ENCODE measurements at places on chromosomes 5 and 9.

GRCh38 chr9:121926351-121926801 lies 166.7 kb downstream of the TTLL11 start:
- no peak for DNase-seq

- peak; percentile 27 for DNase-seq
Measured at GRCh38 chr5:159732220-159732619, 184.1 kb upstream of the ADRA1B start.

GRCh38 chr5:491856-492155 lies 32.4 kb downstream of the SLC9A3 start:
- no peak for DNase-seq

- no peak for DNase-seq
Measured at GRCh38 chr5:143187495-143187894, 216.0 kb downstream of the NR3C1 start.

DNA sequence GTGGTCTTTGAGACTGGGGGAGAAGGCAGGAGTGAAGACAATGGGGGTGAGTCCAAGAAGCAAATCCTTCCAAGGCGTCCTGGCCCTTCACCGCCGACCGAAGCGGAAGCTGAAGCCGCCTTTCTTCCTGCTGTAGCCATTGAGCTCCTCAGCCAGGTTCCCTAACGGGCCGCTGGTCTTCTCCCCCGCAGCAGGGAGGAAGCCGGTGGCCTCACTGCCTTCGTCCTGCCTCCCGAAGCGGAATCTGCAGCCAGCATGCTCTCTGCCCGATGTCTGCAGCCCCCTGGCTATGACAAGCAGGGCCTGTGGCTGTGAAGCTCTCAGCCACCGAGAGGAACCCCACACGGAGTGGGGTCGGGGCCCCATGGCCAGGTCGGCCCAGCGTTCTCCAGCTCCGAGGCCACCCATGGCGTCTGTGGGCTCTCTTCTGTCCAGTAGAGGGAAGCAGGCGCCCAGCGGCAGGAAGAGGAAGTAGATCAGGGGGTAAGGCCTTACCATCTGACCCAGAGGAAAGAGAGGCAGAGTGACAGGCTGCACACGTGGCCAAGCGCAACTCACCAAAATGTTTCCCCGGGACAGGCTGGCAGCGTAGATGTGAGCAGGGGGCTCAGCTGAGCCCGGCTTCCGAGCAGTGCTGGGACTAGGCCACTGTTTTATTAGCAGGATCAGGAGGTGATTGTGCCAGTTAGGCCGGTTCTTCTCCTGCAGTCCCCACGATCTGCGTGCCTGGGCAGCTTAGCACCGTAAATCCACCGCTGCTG lies 3.1 kb downstream of the QRFP start:
- no peak for DNase-seq

DNA sequence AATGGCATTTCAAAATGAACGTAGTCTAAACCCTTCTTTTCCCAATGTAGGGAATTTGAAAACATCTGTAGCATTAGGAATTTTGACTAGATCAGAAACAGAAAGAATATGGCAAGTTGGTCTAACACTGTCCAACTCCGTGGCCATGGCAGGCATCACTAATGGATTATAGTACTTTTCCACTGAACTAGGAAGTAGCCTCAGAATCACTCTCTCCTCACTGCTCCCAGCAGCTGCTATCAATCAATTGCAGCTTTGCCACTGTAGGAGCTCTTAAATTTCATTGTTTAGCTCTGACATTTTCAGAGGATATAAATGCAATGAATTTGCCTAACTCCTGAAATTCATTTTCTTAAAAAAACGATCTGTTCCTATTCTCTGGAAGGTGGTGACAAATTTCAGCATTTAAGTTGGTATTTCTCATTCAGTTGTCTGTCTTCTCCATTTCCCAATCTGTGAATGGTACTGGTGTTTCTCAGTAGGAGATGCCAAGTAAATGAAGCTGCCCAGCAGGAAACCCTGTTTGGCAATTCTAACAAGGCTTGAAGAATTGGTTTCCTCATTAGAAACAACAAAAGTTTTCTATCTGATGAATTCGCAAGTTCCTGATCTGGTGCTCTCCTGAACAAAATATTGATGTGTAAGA lies 64.7 kb downstream of the TLR4 start:
- DNase-seq, result peak; percentile 38

- DNase-seq, result no peak
Measured at GRCh38 chr9:30065888-30066287, 2318.6 kb upstream of the ACO1 start.

- no peak for DNase-seq
Measured at GRCh38 chr9:30035761-30036160, 2348.7 kb upstream of the ACO1 start.

DNA sequence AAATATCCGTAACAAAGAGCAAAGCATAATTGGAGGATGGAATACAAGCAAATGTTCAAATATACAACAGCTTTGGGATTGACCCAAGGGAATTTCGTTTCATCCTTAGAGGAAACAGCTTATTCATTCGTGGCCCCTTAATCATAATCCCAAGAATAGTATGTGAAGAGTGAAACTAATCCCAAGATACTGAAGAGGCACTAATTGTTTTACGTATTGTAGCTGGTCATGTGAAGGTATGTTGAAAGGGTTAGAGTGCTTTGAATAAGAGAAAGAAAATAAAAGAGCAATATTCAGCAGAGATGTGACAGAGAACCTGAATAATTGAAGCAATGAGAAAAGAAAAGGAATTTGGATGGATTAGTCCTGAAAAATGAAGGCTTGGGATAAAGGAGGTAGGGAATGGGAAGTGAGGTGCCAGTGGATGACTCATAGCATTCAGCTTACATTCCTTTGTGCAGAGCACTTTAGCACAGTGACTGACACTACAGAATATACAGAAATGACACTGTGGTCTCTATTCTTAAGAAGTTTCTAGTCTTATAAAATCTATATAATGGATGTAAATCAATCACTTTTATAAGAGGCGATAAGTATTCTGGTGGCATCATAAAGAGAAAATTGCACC lies 221.9 kb downstream of the TLR4 start:
- DNase-seq, result no peak

- no peak for DNase-seq
Measured at GRCh38 chr5:169561893-169562292, 21.7 kb upstream of the SPDL1 start.

GRCh38 chr9:34553511-34554021 lies 30.8 kb upstream of the ENHO start:
- DNase-seq, result no peak

- DNase-seq, result no peak
Measured at GRCh38 chr5:141763541-141763940, 81.5 kb upstream of the ARAP3 start.

- no peak for DNase-seq
Measured at GRCh38 chr5:34047774-34048572, 5.0 kb upstream of the C1QTNF3 start.
